ENCODE measurements at places on chromosomes 3 and 15. TPM values are rescaled to one million over a fixed set of nuclear protein-coding genes. Genes with fewer than 3 reads are reported as not detected.

CPA3 gene
- total RNA-seq = not detected

ACAN gene
- not detected for total RNA-seq

KNL1 gene
- 65.4 TPM for total RNA-seq

ATP1B3 gene
- total RNA-seq = 108 TPM

CCDC54 gene
- total RNA-seq = not detected

LRRC31 gene
- total RNA-seq = not detected

TRH gene
- total RNA-seq = not detected

GRAMD1C gene
- 0.70 TPM for total RNA-seq
